Bone marrow (tissue), 2 donors: ENCODE measurements at places on chromosomes 4 and X.

- no peak for DNase-seq
These were observed 3.9 kb upstream of the RRAGB start for GRCh38 chrX:55713631-55714030.

- DNase-seq, result no peak
These were observed 5.0 kb downstream of the F8A1 start for GRCh38 chrX:154890990-154891639.

DNA sequence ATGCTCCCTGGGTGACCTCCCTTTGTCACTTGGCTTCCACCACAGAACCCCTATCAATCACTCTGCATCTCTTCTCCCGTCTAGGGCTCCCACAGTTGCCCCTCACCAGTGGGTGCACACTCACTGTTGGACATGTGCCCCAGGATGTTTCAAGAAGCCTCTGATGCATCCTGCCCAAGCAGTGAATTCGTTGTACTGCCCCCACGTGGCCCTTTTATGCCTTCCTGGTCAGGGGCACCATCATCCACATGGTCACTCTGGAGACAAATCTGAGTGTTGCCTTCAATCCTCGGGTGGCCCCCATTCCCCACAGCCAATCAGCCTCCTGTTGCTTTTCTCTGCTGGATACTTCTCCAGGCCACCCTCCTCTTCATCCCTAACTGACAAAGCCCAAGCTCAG, 12.2 kb downstream of the ITIH6 start:
- DNase-seq, result no peak

GRCh38 chr4:2721586-2721985, 34.5 kb downstream of the TNIP2 start:
- DNase-seq, result no peak

- DNase-seq, result no peak
These were observed 104.5 kb upstream of the MAOA start for GRCh38 chrX:43551590-43551989.

- peak; percentile 28 for DNase-seq
These were observed 18.2 kb downstream of the PTTG2 start for GRCh38 chr4:37978248-37978924.

GRCh38 chrX:120653000-120653399, 23.1 kb upstream of the C1GALT1C1 start:
- DNase-seq, result no peak

GRCh38 chr4:33780952-33781791, 2463.1 kb downstream of the ARAP2 start:
- no peak for DNase-seq
